ENCODE measurements at places on chromosomes 1 and 21.

DNA sequence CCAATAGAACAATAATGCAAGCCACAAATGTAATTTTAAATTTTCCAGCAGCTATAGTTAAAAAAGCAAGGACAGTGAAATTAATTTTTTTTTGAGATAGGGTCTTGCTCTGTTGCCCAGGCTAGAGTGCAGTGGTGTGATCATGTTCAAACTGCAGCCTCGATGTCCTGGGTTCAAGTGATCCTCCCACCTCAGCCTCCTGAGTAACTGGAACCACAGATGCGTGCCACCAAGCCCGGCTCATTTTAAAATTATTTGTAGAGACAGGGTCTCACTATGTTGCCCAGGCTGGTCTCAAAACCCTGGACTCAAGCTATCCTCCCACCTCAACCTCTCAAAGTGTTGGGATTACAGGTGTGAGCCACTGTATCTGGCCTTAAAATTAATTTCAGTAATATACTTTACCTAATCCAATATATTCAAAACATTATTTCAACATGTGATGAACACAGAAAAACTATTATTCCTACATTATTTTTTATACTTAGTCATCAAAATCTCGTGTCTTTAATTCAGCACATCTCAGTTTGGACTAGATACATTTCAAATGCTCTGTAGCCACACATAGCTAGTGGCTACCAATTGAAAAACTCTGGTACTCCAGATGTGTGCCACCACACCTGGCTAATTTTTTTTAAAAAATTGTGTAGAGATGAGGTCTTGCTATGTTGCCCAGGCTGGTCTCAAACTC lies 10.8 kb upstream of the ID3 start:
- no peak for DNase-seq

DNA sequence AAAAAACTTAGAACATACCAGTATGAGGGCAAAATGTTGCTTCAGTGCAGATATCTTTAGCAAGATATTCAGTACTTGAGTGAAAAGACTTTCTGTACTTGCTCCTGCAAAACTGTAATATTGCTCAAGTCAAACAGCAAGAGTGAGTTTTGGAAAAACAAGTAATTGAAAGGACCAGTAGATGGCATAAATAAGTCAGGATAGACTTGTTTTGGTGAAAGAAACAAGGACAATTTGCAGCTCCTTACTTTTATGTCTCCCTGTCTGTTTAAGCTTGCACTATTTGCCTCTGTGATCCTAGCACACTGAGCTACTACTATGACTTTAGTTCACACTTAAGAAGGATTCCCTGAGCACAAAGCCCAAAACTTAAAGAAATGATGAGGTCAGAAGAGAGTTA lies 39.1 kb downstream of the IFI44 start:
- DNase-seq: no peak

GRCh38 chr1:6424000-6424565 lies 493 bp upstream of the ESPN start:
- DNase-seq: no peak

- no peak for DNase-seq
Measured at GRCh38 chr1:178134061-178134460, 40.2 kb downstream of the RASAL2 start.

GRCh38 chr1:53296117-53296749 lies 31.6 kb downstream of the LRP8 start:
- no peak for DNase-seq

DNA sequence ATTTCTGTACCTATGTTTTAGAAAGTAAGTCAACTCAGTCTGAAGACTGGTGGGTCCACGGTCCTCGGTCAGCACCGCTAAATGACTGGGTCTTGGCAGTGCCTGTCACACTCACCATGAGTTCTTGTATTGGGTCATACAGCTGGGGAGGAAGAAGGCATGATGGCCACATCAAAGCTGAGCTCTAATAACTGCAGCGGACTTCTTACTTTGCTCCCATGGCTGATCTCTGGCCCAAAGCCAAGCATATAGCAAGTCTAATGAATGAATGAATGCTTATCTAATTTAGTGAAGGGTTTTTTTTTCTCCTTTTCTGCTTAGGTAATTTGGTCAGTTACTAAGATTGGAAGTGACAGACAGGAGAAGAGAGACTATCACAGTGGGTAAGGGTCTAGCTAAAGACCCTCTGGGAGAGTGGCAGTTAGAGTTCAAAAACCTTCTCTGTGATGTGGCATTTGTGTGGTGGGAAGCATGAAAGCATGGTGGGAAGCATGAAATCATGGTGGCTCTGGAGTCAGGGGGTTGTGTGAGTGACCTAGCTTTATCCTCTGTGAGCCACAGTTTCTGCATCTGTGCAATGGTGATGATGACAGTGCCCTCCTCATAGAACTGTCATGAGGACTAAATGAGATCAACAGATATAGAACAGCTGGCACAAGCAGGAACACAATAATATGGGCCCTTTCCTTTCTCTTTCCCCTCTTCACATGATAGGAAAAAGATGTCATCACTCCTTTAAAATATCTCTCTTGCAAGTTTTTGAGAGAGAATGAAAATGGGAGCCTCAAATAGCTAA lies 78.9 kb upstream of the JAK1 start:
- DNase-seq: no peak

DNA sequence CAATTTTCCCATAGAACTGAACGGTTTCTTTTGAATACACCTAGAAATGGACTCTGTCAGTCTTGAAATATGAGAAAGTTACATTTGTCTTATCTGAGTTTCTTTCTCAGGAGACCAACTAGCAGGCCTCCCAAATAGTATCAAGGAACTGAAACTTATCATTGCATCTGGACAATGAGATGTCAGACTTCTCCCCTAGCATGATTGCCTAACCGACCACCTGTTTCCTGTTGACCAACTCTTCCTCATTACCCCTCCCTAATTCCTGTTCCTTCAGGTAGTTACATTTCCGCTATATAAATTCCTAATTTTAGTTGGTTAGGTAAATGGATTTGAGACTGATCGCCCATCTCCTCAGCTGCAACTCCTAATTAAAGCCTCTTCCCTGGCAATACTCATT lies 1587.3 kb downstream of the NCAM2 start:
- no peak for DNase-seq

GRCh38 chr21:15272591-15272990 lies 207.8 kb upstream of the NRIP1 start:
- no peak for DNase-seq

DNA sequence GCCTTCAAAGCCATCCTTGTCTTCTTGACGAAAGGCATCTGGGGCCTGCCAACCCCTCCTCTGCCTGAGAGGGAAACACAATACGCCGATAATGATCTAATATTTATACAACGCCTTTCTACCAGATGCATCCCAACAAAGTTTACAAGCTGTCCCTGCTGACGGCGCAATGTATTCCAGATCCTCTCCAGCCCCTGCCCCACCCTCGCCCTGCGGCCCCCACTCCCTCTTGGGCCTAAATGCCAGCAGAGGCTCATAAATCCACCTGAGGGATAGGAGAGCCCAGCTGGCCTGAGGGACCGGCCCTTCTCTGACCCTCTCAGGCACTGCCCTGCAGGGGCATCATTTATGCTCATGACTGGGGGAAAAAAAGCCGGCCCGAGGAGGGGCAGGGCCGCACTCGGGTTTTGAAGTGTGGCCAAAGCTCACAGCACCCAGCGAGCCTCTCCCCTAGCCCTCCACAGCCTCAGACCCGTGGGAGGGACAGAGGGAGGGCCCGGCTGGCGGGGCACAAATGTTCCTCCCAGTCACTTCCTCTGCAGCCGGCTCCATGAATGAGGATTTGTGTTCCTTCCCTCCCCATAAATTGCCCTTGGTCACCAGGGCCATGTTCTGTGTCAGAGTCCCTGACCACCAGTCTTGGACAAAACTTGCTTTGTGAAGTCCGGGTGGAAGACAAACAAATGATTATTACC lies 140.3 kb downstream of the FOXD2 start:
- no peak for DNase-seq

GRCh38 chr1:201647722-201648065 lies 108.8 kb downstream of the NAV1 start:
- no peak for DNase-seq

GRCh38 chr1:164659621-164660411 lies 100.8 kb downstream of the PBX1 start:
- no peak for DNase-seq

DNA sequence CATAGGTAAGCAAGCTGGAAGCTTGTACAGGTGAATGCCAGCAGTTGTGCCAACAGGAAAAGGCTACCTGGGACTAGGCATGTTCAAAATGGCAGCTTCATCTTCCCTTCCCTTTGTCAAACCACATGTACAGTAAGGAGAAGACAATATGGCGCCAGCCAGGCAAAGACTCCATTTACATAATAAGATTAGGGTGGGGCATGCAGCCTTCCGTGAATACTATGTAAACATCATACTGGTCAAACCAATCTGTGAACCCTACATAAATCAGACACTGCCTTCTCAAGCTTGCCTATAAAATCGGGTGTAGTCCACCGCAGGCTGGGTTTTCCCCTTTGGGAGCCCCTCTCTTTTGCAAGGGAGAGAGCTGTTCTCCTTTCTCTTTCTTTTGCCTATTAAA lies 24.6 kb downstream of the ATF3 start:
- DNase-seq: no peak

GRCh38 chr1:78950826-78951225 lies 55.7 kb downstream of the ADGRL4 start:
- no peak for DNase-seq

DNA sequence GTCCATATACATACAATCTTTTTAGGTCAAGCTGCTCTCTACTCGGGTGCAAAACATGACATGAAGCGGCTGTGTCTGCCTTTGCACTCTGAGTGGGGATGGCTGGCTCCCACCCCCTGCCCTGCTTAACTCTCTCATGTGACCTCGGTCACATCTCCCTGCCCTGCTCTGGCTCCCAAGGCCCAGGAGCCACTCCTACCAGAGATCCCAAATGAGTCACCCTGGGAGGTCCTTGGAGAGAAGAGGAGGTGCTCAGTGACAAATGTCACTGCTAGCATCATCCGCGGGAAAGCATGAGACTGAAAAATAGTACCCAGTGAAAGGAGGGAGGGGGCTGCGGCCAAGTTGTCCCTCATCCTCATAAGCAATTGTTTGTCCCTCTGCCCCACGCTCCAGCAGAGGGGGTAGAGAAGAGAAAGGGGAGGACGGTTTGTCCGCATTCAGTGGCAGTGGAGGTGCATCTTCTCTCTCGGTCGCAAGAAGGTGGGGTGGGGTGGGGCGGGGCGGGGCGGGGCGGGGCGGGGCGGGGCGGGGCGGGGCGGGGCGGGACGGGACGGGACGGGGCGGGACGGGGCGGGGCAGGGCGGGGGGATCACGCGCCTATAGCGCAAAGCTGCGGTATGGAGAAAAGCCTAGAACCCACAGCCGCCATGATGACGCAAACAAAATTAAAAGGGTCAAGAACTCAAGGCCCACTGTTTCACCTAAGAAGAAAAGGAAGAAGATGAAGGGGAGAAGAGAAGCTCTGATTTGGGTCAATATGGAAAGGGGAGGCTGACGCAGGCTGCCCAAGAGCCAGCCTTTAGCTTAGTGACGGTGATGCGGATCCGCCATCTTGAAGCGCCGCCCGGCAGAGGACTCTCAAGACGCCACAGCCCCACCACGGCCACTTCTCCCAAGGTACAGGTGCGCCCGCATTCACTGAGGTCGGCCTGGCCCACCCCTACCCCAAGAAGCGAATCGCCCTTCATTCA lies 66.2 kb downstream of the CD46 start:
- no peak for DNase-seq

- DNase-seq: no peak
Measured at GRCh38 chr1:61184040-61184713, 101.8 kb downstream of the NFIA start.

DNA sequence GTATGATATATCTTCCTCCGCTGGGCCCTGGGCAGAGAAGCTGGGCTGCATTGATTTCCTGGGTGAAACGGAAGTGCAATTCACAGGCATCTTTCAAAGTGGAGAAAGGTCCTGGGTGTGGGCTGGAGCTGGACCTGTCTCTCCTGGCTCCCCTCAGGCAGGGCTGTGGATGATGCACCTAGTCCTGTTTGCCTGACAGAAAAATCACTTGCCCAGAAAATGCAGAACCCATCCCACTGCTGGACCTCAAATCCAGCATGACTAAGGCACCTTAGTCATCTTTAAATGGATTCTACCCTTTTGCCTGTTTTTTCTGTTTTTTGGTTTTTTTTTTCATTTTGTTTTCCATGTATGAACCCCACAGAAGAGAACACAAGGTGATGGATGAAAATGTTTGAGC lies 49.7 kb downstream of the MYSM1 start:
- no peak for DNase-seq

GRCh38 chr1:100463791-100464424 lies 74.0 kb upstream of the GPR88 start:
- DNase-seq: no peak

- no peak for DNase-seq
Measured at GRCh38 chr1:211344152-211344618, 17.6 kb downstream of the TRAF5 start.

DNA sequence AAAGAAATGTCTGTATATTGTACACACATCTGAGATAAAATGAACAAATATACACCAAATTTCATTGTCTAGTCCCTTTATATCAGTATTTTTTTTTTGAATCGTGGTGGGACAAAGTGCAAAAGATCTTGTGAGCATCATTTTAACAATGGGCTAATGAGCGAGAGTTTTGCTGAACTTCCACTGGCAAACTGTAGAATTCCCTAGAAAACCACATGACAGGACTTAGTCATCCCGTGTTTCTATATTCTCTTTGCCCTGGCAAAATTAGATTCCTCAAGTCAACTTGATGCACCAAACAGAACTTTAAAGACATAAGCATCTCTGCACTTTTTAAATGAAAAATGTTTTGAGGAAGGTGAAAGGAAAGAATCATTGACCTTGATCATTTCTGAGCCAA lies 488.2 kb upstream of the PTBP2 start:
- no peak for DNase-seq

GRCh38 chr1:161730050-161730564 lies 8.8 kb downstream of the FCRLB start:
- no peak for DNase-seq

- DNase-seq: peak; percentile 38
Measured at GRCh38 chr1:58249737-58250586, 296.6 kb downstream of the OMA1 start.

- no peak for DNase-seq
Measured at GRCh38 chr1:3527774-3528173, 73.3 kb downstream of the ARHGEF16 start.

DNA sequence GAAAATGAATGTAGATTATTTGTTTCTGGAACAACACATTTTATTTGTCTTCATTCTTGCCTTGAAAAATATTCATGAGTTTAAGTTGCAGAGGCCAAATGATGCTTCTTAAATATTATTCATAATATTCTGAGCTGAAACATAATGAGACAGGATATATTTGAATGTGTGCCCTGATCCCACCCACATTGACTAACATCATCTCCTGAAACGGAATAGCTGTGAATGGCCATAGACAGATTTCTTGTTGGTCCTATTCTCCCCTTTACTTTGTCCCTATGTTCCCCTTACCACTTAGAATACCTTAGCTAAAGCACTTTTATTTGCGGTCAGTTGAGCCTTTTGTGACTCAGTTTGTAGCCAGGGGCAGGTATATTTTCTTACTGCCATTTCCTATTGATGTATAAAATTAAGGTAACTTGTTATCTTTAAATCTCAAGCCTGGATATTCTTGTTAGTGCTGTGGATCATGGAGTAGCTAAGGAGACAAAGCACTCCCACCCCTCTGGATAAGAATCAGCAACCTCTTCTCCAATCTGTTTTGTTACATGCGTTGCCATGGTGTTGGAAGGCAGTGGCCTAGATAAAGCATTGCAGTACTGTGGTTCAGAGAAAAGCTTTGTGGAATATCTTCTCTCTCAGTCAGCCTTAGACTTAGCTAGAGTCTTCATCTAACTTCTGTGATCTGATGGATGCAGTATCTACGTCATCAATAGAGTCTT lies 478.5 kb upstream of the DEPDC1 start:
- no peak for DNase-seq

All from activated naive CD8-positive, alpha-beta T cell treated with anti-CD3 and anti-CD28 coated beads, Interleukin-2, amount 10 ng/mL, durations not matched to agents 7 days and 5 days (primary cell).